Islet precursor cell (in vitro differentiated cells): ENCODE measurements at places on chromosomes 5 and 9.

DNA sequence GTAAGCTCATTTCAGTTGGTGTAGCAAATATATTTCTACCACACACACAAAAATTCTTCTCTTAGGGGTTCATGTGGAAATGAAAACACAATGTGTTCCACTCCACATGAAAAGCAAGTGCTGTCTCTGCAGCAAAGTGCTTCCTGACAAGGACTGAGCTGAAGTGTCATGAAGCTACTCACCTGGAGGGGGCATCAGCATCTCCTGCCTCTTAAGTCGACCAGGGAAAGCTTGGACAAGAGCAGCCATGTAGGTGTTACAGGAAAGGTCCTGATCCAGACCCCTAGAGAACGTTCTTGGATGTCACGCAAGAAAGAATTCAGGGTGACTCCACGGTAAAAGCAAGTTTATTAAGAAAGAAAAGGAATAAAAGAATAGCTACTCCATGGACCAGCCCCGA, 62.8 kb downstream of the SV2C start:
- DNase-seq: peak; percentile 66

DNA sequence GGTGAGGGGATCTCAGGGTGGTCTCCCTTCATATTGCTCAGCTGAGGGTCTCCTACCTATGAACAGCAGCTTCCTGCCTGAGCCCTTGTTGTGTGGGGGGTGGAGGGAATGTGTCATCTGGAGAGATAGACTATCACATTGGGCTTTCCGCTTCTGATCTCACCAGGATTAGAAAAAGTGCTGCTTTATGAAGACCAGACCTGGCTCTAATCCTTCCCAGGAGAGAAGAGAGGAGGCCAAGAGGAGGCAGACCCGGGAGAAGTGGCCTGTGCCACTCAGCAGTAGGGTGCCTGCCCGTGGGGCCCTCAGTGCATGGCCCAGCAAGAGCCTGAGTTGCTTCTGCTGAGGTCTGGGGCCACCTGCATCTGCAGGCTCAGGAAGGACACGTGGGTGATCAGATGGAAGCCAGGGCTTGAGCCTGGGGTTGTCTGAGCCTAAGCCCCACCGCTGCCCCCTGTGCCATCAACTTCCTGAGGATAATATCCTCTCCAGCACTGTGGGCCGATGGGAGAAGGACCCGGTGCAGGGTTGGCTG, 22.1 kb upstream of the COL5A1 start:
- peak; percentile 47 for DNase-seq

DNA sequence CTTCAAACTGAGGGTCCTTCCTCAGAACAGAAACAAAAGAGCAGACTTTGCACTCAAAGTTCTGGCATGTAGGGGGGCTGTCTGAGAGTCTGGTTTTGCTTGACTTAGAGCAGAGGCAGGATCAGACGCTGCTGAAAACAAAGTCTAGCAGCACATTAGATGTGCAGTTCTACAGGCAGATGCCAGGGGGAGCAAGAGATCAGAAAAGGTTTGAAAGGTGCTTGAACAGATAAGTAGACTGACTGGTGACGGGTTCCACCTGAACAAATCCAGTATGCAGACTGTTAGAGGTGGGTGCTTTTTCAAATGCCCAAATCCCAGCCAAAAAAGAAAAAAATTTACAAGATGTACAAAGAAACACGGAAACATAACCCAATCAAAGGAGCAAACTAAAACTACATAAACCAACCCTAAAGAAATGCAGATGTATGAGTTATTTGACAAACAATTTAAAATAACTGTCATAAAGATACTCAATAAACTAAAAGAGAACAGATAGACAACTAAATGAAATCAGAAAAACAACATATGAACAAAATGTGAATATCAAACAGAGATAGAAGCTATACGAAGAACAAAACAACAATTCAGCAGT, 194.7 kb upstream of the FREM1 start:
- peak; percentile 57 for DNase-seq

DNA sequence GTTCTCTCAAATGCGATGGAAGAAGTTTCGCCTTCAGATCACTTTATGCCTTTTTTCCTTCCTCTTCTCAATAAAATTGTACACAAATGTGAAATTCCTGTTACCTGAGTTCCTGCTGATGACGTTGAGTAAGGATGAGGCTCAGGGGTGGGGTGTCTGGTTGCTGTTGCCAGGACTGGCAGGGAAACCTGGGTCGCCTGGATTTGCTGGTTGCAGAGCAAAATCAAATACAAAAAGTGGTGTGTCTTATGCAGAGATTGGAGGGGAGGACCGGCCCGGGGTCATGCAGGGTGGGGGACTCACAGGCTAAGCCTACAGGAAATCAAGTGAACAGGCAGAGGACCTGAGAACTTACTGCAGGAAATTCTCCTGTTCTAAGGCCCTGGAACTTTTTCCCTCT, 39.2 kb downstream of the ANXA2R start:
- DNase-seq: peak; percentile 54

- no peak for DNase-seq
Observed at GRCh38 chr5:166050531-166050930, 2240.9 kb upstream of the WWC1 start.

- DNase-seq: peak; percentile 63
Observed at GRCh38 chr9:99057665-99058625, 47.0 kb upstream of the TGFBR1 start.

GRCh38 chr5:159765760-159766517, 150.3 kb upstream of the ADRA1B start:
- DNase-seq: no peak

DNA sequence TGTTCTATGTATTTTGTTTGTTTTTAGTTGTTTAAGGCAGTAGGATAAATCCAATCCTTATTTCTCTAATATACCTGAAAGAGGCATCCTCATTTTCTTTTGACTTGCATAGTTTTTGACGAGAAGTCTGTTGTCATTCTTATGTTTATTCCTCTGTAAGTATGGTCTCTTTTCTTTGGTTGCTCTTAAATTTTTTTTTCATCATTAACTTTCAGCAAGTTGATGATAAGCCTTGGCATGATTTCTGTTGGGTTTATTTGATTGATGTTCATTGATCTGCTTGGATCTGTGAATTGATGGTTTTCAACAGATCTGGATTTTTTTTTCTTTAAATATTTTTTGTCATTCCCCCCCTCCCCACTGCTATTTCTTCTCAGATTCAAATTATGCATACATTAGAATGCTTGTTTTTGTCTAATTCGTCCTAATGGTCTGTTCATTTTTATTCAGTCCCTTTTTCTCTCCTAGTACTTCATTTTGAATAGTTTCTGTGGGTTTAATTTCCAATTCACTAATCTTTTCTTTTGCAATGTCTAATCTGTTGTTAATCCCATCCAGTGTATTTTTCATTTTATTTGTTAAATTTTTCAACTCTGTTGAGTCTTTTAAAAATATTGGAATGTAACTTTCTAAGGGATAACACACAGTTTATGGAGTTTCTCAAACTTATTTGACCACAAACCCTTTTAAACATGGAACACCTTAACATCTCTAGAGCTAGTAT, 495.9 kb downstream of the CSNK1G3 start:
- DNase-seq: no peak

GRCh38 chr5:54362434-54362833, 52.1 kb upstream of the ARL15 start:
- DNase-seq: no peak

GRCh38 chr9:129408535-129409215, 212.2 kb downstream of the C9orf50 start:
- no peak for DNase-seq

- no peak for DNase-seq
Observed at GRCh38 chr5:112023766-112024165, 266.8 kb upstream of the NREP start.

DNA sequence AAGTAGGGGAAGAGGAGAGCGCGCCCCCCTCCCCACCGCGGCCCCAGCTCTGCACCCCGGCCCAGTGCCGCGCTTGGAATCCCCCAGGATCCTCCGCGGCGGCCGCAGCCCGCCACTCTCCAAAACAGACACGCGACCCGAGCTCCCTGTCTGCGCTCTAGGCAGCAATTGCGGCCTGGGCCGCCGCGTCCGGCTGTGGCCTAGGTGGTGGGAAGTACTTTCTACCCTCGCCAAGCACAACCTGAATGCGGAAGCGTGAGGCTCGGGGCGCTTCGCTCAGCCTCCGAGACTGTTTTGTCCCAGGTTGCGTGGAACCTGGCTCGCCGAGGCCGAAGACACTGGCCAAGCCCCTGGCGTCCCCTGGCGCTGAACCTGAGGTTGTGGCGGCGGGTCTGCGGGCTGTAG, 3.3 kb upstream of the FOXB2 start:
- DNase-seq: peak; percentile 79

DNA sequence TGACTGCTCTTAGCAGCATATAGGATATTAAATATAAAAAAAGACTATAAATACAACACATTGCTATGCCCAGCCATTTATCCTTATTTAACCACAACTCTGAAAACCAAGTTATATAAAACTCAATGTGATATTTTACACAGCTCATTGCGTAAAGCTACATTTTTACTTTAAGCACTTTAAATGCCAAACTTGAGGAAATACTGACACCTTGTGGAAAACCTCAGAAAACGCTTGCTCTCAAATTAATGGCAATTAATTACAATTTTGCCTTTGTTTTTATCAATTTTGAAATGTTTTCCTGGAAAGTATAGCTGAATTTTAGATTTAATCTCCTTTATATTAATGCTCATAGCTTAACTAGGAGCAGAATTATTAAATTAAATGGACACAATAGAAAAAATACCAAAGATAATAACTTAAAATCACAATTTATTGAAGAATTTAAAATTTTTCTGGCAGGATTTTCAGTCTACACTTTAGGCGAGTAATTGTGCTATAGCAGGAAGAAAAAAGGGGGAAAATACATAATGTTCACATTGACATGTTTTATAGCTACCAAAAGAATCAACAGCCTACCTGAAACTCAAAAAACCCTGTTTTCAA, 25.2 kb upstream of the PLAC8L1 start:
- no peak for DNase-seq

DNA sequence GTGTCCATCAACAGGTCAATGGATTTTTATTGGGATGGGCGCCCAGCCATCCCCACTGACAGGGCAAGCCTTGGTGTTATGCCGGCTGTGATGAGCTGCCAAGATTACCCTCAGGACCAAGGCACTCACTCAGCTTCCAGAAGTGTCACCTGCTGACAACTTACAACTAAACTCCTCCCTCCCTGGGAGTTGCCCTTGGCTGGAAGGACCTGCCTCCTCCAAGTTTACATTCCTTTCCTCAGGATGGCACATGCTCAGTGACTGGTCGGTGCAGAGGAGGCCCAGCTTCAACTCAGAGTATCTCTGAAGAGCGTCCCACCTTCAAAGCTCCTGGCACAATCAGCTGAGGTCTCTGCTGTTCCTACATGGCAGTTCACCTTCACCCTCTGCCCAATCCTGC, 52.5 kb upstream of the ZBTB43 start:
- no peak for DNase-seq
